ENCODE measurements at places on chromosomes 7 and 10. TPM values are rescaled to one million over a fixed set of nuclear protein-coding genes. Genes with fewer than 3 reads are reported as not detected.

- no peak for DNase-seq
Measured at GRCh38 chr10:96626795-96627194, 40.0 kb upstream of the TM9SF3 start.

GRCh38 chr7:50648076-50648475 lies 82.9 kb upstream of the DDC start:
- DNase-seq: no peak

The SEC31B gene
- 3.9 TPM for total RNA-seq

DNA sequence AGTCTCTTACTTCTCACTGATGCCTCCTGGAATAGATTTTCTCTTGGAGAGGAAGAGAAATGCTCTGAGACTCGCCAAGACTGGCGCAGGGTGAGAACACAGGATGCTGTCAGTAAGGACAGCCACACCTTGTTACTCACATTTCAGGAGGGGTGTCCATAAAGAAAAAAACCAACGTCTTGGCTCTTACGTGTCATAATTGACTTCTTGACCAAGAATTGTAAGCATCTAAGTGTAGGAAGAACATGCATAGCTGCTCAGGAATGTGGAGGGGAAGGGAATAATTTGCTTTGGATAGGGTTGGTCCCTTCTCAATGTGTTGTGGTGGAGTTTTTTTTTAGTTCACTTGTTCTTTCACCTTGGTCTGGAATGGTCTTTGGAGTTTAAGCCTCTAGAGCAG lies 43.8 kb upstream of the ZNF438 start:
- no peak for DNase-seq

The STEAP4 gene
- not detected for total RNA-seq

DNA sequence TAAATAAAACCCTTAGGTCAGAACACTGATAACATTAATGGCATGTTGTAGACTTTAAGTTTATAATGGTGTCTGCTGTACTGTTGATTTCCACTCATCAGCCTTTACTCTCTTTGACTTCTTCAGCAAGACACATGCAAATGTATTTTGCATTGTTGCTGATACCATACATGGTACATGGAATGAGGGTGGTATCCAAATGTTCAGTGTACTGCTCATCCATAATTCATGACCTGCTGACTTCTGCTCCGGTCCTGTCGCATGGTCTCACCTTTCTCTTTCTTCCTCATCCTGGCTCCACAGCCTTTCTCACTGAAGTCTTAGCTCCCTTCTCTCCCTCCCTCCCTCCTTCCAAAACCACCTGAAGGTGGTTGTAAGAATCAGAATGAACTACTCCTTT lies 4.7 kb upstream of the CUBN start:
- DNase-seq: no peak

All from G401 (cell line).